ENCODE measurements at places on chromosomes 5 and 9.

- DNase-seq: no peak
Measured at GRCh38 chr5:151682240-151682639, 4.5 kb downstream of the SPARC start.

GRCh38 chr9:111362526-111362925 lies 32.5 kb upstream of the OR2K2 start:
- DNase-seq: no peak

GRCh38 chr9:108158236-108158995 lies 668.8 kb upstream of the KLF4 start:
- DNase-seq: no peak

DNA sequence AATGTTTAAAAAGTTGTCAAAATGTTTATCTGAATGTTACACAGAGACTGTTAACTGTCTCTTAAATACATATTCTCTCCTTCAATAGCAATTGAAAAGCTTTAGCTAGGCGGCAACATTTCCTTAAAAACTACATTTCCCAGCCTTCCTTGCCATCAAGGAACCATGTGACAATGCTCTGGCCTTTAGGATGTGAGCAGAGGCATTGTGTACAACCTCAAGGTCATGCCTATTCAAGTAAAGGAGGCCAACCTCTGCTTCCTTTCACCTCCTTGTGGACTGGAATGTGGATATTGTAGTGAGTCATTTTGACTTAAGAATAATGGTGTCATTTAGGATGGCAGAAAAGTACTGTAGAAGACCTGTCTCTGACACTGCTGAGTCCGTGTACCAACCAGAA lies 23.7 kb upstream of the MROH2B start:
- no peak for DNase-seq

DNA sequence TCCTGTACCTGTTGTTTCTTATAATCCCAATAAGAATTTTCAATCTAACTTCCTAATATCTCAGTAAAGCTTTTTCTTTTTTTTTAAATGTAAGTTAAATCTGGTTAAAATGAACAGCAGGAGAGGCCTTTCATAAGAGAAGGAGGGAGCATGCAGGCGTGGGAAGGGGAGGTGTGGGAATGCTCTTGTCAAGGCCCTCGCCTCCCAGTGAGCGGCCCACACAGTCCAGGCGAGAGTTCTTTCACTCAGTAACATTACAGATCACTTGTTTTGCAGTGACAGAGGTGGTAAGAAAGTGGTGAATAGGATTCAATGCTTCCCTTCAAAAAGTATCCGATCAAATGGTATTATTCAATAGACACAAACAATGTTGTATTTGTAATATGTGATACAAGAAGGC lies 125.0 kb downstream of the EPB41L4A start:
- no peak for DNase-seq

GRCh38 chr5:124669956-124670721 lies 76.3 kb downstream of the ZNF608 start:
- DNase-seq: no peak

- DNase-seq: no peak
Measured at GRCh38 chr5:15026011-15026893, 154.7 kb upstream of the ANKH start.

GRCh38 chr9:104775976-104776375 lies 12.0 kb downstream of the NIPSNAP3B start:
- DNase-seq: no peak

- DNase-seq: no peak
Measured at GRCh38 chr9:127876026-127876763, 1.3 kb downstream of the AK1 start.

DNA sequence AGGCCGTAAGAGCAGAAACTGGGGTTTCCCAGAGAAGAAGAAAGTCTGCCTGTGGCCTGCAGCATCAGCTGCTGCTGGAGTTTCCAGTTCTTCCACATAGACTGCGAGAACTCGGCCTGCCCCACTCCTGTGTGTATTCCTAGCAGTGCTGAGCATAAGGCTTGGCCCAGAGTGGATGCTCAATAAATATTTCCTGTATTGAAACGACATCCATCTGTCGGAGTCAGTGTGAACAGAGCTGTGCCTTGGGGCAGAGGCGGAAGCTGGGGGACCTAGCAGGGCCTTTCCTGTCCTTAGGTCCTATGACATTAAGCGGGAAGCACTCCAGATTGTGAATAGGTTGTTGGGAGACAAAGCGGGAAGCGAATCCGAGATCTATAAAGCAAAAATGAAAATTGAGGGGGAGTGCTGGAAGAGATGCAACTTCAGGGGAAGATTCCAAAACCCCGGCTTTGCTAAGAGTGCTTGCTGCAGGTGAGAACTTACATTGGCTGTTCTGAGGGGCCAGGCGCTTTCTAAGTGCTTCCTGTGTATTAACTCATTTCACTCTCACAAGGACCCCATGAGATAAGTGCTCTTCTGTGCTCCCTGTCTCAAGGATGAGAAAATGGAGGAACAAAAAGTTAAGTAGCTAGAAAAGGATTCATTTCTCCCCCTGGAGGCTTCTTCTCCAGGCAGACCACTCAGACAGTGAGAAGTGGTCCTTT lies 76.1 kb upstream of the CXCL14 start:
- no peak for DNase-seq

- DNase-seq: no peak
Measured at GRCh38 chr9:87671478-87671877, 54.4 kb upstream of the CTSL start.

- DNase-seq: no peak
Measured at GRCh38 chr5:124665035-124665434, 81.4 kb downstream of the ZNF608 start.

- no peak for DNase-seq
Measured at GRCh38 chr9:120608421-120608820, 28.5 kb upstream of the CDK5RAP2 start.

GRCh38 chr5:145375521-145375920 lies 459.6 kb downstream of the PRELID2 start:
- no peak for DNase-seq

- DNase-seq: no peak
Measured at GRCh38 chr5:177372910-177373309, 11.3 kb upstream of the SLC34A1 start.

GRCh38 chr5:120678279-120678678 lies 214.2 kb downstream of the PRR16 start:
- no peak for DNase-seq

DNA sequence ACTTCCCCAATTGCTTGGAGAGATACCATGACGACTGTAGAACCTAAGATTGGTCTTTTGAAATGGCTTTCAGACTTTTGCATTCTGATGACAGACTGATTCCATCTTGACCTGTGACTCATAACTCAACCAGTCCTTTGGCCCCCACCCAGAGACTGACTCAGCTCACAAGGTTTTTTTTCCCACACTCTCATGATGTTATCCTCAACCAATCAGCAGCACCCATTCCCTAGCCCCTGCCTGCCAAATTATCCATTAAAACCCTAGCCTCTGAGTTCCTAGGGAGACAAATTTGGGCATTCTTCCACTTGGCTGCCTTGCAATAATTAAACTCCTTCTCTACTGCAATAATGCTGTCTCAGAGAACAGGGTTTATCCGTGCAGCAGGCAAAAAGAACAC lies 1263.3 kb upstream of the CDH9 start:
- no peak for DNase-seq

GRCh38 chr9:20603524-20604268 lies 18.6 kb downstream of the MLLT3 start:
- DNase-seq: no peak

GRCh38 chr9:68626526-68626925 lies 78.5 kb upstream of the PIP5K1B start:
- no peak for DNase-seq

- no peak for DNase-seq
Measured at GRCh38 chr5:135456238-135457099, 4.3 kb upstream of the TIFAB start.

GRCh38 chr5:178090856-178091255 lies 22.5 kb upstream of the N4BP3 start:
- no peak for DNase-seq

DNA sequence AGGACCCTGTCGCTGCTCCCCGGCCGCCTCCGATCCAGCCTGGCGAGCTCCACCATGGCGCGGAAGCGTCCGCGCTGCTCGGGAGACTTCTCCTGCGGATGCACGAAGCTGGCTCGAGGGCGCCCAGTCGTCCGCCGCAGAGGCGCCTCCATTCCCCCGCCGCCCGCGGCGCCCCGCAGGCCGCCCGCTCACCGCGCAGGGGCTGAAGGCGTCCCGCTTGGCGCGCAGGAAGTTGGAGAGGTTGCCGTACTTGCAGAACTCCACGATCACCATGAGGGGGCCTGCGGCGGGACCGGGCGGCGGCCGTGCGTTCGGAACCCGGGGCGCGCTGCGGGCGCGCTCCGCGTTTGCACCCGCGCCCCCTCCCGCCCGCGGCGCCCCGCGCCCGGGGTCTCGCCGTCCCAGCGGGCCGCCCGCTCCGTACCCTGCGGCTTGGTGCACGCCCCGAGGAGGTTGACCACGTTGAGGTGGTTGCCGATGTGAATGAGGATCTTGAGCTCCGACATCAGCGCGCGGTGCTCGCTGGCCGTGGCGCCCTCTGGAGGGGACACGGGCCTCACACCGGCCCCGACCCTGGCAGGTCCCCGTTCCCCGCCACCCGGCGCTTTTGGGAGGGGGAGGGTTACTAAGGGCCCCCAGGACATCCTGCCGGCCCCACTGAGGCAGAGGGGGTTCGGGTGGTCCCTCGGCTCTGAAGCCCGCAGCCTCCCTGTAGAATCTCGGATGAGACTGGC lies 27.7 kb upstream of the SCGB3A1 start:
- no peak for DNase-seq

GRCh38 chr5:106749826-106750225 lies 920.9 kb downstream of the EFNA5 start:
- no peak for DNase-seq

- DNase-seq: no peak
Measured at GRCh38 chr5:132176987-132177386, 50.7 kb downstream of the P4HA2 start.

DNA sequence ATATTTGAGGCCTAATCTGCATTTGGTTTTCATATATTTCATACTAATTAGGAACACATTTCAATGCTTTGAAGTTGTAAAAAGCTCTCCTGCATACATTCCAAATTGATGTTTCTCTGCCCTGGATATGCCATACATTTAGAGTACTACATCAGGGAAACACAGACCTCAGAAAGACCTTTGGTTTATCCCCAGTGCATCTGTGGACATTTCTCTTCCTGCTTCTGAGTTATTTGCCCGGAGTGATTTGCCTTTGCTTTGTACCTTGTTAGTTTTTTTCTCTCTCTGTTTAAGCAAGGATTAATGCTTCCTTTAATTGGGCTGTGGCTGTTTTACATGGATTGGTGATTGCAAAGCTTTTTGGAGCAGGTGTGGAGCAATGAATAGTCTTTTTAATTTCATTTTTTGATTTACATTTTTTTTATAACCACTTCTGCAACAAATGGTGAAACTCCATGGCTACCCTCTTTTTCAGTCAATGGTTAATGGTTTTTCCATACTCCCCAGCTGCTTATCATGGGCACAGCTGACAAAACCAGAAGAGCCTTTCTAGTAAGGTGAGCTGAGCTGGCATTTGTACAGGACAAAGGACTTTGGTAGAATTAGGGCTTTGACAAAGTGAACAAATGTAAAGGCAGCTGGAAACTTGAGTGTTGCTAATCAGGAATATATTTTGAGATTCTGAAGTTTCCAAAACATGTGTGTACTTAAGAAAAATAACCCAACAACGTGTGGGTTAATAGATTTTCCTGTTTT lies 54.2 kb downstream of the ZSWIM6 start:
- DNase-seq: no peak

GRCh38 chr9:7601739-7602138 lies 197.8 kb downstream of the DMAC1 start:
- DNase-seq: no peak

DNA sequence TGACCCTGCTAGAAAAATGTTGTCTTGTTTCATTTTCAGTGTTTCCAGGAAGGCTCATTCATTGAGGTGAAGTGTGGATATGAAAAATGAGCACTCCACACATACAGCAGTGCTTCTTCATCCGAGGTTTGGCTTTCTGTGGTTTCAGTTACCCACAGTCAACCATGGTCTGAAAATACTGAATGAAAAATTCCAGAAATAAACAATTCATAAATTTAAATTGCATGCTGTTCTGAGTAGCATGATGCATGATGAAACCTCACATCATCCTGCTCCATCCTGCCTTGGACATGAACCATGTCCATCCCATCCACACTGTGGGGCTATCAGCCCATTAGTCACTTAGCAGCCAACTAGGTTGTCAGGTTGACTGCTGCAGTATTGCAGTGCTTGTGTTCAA lies 10.4 kb upstream of the SLC45A2 start:
- DNase-seq: no peak

- peak; percentile 95 for DNase-seq
Measured at GRCh38 chr5:136037001-136037705, 8.4 kb downstream of the TGFBI start.

- no peak for DNase-seq
Measured at GRCh38 chr5:115289104-115289503, 7.3 kb downstream of the CCDC112 start.

DNA sequence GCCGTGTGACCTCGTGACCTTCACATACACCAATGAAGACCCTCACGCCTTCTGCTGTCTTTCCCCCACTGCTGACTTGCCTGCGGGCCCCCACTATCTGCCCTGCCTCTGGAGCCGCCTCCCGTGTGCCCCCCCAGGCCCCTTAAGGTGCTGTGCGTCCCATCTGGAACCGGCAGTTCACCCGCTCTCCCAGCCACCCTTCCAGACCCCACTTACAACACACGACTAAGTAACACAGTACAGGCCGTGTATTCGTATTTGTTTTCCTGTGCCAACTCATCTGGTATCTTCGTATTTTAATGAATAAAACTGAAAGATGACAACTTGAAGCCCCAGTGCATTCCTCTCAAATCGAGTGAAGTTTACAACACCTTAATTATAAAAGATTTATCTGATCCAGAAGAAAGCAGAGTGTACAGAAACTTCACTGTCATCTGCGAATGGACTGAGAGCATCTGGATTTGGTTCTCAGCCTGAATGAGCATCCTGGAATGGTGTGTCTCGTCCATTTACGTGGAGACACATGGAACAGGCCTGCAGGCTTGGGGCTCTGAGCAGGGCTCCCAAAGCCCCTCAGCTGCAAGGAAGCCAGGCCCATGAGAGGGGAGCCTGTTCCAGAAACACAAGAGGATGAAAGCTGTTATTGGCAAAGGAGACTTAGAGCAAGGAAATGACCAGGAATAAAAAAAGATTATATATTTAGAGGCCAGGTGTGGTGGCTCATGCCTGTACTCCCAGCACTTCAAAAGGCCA lies 21.9 kb upstream of the TERT start:
- DNase-seq: no peak

DNA sequence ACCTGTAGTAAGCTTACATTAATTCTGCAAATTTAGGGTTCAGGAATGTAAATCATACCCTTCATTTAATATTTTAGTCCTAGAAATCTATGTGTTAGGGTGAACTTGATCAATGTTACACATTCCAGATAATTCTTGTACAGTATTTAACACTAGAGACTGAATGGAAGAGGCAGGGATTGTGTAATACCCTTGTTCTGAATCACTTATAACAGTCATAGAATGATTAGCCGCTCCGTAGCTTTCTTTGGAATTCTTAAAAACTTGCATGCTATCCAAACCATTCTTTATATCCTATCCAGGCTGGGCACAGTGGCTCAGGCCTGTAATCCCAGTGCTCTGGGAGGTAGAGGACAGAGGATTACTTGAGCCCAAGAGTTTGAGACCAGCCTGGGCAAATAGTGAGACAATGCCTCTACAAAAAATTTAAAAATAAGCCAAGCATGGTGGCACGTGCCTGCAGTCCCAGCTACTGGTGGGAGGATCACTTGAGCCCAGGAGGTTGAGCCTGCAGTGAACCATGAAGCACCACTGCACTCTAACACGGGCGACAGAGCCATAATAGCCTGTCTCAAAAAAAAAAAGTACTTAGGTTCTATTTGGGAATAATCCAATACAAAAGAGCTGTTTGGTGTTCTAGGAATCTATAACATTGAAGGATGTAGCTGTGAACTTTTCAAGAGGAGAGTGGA lies 8.3 kb downstream of the ZNF483 start:
- no peak for DNase-seq
